ENCODE measurements at places on chromosomes 1 and 21.

- no peak for DNase-seq
Observed at GRCh38 chr1:30684881-30685795, 38.2 kb downstream of the MATN1 start.

- no peak for DNase-seq
Observed at GRCh38 chr1:227869851-227870305, 54.4 kb downstream of the PRSS38 start.

GRCh38 chr1:109880971-109881894 lies 29.4 kb upstream of the CSF1 start:
- no peak for DNase-seq

DNA sequence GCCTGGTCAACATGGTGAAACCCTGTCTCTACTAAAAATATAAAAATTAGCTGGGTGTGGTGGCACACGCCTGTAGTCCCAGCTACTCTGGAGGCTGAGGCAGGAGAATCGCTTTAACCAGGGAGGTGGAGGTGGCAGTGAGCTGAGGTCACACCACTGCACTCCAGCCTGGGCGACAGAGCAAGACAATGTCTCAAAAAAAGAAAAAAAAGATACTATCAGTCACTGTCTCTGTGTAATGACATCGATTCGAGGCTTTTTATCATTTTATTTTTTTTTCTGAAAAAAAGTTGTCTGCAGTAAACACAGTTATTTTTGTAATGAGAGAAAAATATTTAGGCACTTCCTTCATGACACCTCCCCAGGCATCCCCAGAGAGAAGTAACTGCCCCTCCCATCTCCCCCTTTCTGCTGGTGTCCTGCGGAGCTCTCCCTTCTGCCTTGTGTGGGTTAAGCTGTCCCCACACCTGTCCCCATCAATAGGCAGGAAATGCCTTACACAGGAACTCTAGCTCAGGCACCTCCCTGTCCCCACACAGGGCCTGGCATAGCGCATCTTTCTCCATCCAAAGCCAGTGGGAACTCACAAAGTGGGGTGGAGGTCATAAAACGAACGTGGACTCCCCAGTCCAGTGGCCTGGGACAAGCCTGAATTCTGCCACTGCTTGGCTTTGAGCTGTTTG lies 132.0 kb downstream of the SYF2 start:
- no peak for DNase-seq

DNA sequence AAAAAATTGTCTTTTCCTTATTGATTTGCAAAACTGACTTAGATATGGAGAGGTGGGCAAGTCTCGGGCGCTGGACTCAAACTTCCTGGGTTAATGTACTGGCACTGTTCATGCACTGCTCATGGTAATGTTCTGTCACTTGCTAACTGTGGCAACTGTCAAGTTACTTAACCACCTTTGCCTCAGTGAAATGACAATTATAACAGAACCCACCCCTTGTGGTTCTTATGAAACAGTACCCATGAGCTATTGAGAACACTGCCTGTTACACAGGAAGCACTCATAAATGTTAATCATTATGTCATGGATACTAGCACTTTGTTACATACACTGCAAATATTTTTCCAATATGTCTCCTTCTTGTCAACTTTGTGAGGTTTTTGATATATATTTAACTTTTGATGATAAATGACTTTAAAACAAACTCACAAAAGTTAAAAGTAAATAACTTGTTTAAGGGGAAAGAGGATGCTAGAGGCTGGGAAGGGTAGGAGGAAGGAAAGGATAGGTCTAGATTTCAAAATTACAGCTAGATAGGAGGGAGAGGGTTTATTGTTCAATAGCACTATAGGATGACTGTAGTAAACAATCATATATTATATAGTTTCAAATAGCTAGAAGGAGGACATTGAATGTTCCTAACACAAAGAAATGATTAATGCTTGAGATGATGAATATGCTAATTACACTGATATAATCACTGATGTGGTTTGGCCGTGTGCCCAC lies 342.5 kb downstream of the ADGRL2 start:
- no peak for DNase-seq

GRCh38 chr1:231666220-231666936 lies 39.8 kb downstream of the DISC1 start:
- DNase-seq: no peak

DNA sequence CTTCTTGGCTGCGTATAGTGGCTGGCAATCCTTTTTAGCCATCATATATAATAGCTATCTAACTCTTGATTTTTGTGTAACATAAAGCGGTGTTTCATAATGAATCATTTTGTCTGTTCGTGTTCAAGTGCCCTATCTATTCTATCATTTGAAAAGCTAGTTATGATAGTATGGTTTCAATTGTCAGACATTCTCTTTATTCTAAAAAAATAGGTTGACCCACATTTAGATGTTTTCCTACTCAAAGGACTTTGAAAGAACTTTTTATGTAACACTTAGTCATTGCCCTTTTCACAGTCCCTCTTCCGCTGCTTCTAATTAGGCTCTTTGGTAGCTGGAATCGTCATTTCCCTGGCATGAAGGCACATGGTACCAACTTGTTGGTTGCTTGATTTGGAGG lies 272.2 kb upstream of the B3GALT2 start:
- DNase-seq: no peak

- DNase-seq: no peak
Observed at GRCh38 chr1:208931936-208932335, 651.6 kb upstream of the CAMK1G start.

- no peak for DNase-seq
Observed at GRCh38 chr1:31510853-31511789, 65.2 kb upstream of the TINAGL1 start.

DNA sequence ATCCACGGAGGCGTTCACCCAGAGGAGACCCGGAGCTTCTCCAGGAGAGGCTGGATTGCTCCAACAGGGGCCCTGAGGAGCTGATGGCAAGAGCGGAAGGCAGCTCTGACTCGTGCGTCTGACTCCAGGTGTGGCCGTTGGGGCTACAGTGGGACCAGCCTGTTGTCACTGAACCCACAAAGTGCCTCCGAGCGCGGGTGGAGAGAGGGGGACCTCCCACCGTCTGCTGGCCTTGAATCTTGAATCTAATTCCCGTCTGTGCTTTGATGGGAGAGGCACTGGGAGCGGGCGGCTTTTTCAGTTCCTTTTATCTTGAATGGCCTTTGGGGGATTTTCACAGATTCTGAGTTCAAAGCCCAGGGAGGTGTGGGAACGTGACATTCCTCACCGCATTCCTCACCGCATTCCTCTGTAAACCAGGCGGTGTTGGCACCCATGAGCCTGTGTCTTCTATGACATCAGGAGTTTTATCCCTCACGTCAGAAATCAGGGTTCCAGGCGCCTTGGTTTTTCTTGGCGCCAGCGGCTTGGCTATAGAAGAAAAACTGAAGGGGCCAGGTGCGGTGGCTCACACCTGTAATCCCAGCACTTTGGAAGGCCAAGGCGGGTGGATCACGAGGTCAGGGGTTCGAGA lies 39.2 kb upstream of the COL18A1 start:
- no peak for DNase-seq

DNA sequence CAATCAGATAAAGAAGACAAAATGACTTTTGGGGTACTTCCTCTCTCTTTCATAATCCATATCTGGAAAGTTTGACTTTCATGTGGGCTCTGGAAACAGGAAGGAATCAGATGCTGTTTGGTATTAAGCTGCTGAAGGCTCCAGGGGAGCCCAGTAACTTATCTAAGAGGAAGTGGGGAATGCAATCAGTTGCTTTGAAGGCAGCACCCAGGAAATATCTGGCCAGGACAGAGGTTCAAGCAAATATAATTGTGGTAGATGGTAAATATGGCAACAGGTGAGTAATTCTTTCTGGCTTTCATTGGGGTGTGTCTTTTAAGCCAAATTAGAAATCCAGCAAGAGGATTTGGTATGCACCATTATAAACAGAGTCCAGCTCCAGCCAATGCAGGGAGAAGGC lies 44.4 kb downstream of the COLGALT2 start:
- DNase-seq: no peak

DNA sequence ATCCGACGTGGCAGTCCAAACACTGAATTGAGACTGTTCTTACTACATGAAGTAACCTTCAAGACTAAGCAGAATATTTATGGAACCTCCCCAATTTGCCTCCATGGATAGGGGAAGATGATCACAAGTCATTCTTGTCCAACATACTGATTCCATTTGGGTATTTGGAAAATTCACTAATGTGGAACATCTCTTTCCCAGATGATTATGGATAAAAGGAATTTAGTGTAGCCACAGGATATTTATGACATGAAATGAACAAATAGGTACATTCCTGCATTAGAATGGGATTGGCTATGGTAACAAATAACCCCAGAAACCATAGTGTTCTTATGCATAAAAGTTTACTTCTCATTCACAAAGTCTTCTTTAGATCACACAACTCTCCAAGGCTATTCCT lies 40.2 kb upstream of the SGIP1 start:
- DNase-seq: no peak

DNA sequence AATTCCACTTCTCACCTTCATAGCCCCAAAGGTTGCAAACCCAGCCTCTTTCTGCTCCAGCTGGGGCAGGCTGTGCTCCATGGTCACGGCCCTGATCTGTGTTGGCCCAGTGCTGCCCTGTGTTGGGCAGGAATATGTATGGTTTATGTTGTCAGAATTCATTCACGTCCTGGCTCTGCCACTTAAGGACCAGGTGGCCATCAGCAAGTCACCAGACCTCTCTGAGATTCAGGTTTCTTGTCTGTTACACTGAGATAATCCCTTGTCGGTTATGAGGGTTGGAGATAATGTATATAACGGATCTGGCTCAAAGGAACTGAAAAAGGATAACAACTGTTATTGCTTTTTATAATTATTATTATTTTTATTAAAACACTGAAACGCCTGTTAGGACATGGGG lies 39.1 kb upstream of the SELENON start:
- no peak for DNase-seq

GRCh38 chr1:177032434-177032833 lies 132.1 kb downstream of the ASTN1 start:
- DNase-seq: no peak

- no peak for DNase-seq
Observed at GRCh38 chr1:214102907-214103306, 115.1 kb downstream of the PROX1 start.

- DNase-seq: no peak
Observed at GRCh38 chr1:21853131-21853427, 41.0 kb downstream of the LDLRAD2 start.

GRCh38 chr1:195981448-195982139 lies 626.6 kb downstream of the KCNT2 start:
- DNase-seq: no peak

DNA sequence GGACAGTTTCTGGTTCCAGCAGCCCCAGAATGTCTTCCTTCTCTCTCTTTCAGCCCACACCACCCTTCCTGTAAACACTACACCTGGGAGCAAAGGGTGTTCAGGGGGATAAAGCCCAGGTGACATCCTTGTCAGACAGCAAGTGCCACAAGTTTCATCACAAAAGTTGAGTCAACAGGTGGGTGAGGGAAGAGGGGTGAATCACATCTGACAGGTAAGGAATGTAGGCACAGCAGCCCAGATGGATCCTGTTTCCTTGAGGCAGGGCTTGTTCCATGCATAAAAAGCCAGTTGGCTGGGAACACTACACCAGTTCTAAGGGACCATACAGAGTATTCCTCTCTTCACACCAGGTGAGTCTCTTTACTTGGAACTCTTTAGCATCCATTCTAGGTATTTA lies at the start of gene SPRR1B:
SPRR1B (plus strand) TSS at position 309 of the 400 bp plus-strand sequence. CDS start 1,143 bp downstream, outside the sequence.
- DNase-seq: no peak

- DNase-seq: no peak
Observed at GRCh38 chr1:242128951-242129502, 130.1 kb upstream of the MAP1LC3C start.

DNA sequence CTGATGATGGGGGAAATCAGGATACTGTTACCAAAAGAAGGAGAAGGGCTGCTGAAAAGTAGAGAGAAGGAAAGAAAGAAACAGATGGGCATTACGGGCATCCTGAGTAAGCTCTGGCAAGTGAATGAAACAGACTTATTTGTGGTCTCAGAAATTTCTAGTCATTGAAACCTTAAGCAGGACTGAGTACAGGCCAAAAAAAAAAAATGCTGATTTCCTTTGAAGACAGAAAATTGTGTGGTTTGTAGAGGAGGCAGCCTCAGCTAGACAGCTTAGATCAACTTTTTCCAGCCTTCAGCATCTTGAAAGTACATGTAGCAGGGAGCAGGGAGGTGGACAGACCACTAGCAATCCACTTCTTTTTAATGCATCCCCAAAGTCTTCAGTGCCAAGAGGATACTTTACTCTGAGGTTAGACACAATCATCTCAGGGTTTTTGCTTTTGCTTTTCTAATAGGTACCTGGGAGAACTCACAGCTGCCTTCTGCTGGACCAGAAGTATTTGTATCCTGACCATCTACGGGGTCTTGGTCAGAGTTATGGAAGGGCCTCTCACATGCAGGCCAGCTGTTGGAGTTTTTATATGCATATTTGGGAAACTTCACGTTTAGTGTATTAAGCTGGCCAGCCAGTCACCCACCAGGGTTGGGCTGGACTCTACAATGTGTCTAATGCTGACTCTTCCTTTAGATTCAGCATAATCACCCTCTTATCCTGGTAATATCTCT lies 10.6 kb upstream of the CAPZB start:
- no peak for DNase-seq

DNA sequence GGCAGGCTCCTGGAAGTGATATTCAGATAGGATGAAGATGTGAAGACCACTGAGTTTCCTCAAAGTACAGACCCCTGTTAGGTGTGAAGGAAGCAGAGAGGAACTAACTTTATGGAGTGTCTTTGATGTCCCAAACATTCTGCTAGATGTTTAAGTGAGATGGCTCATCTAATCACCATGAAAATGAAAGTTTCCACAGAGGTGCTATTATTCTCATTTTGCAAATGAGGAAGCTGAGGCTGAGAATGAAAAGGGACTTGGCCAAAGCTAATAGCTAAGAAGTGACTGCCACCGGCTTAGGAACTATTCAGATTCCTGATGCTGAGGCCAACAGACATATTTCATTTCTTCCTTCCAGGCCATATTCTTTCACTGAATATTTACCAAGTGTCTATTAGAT lies 45.9 kb upstream of the WLS start:
- no peak for DNase-seq

GRCh38 chr1:63537940-63538339 lies 14.6 kb downstream of the EFCAB7 start:
- DNase-seq: no peak

- no peak for DNase-seq
Observed at GRCh38 chr1:226461087-226461486, 53.2 kb upstream of the PARP1 start.

- no peak for DNase-seq
Observed at GRCh38 chr1:80036690-80037432, 1030.3 kb upstream of the ADGRL4 start.

DNA sequence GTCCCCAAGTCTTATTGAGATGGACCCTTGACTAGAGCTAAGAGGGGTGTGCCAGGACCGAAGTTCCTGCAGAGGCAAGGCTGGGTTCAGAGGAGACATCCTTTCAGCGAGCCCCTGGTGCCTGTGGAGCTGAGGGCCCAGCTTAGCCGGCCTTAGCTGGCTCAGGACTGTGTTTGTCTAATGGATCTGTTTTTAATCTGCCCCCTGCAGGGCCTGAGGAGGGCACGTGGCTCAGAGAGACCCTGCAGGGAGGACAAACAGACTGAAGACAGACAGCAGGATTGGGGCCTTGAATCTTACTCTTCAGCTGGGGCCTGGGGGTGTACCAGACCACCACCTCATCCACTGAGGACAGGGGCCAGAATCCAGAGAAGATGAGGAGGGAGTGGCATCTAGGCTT lies 1.6 kb downstream of the CRABP2 start:
- no peak for DNase-seq

Data from stimulated activated naive CD4-positive, alpha-beta T cell treated with Interleukin-2 at 50 U/mL for 16 hours (primary cell).